T-cell (primary cell): ENCODE measurements at places on chromosomes 4 and X.

DNA sequence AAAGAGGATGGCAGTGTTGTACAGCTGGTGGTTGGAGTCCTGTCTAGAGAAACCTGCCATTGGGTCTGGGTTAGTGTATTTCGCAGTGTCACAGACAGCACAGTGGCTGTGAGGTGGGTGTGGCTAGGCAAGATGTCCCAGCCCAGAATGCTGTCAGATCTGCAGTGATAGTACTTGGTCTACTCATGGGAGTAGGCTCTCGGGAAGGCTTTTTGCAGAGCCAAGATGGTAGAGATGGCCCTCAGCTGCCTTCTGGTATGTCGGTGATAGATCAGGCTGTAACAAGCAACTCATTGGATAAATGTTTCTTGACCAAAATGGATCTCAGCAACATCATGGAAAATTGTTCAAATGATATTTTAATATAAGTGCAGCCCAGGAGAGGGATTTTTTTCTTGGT is 84.3 kb upstream of the WDR1 start:
- H3K27me3 ChIP-seq = no peaks in the 10 kb centered on the region
- no peak overlapping the region for H3K27ac ChIP-seq
- no peaks in the 10 kb centered on the region for H3K36me3 ChIP-seq
- no peaks in the 10 kb centered on the region for H3K4me1 ChIP-seq
- DNase-seq = no peak
- H3K4me3 ChIP-seq = no peak overlapping the region

DNA sequence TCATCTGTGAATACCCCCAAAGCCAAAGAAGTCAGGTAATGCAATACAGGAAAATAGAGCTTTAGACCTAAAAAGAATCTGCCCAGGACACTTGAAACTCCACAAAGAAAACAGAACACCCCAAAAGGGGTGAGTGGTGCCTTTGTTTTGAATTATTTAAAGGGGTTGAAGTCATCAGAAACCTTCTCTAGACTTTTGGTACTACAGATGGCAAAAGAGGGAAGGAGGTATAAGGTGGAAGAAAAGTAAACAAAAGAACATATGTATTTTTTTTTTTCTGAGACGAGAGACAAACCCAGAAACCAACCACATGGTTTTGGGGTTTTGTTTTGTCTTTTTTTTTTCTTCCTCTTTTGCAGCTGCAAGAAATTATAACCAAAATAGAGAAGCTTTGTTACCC is 1477.8 kb downstream of the C4orf33 start:
- no peak overlapping the region for H3K4me3 ChIP-seq
- H3K4me1 ChIP-seq = no peaks in the 10 kb centered on the region
- H3K36me3 ChIP-seq = no peaks in the 10 kb centered on the region

- H3K4me3 ChIP-seq = no peak within 1 kb of the TSS
- peaks cover 6% of the 10 kb centered on the region for H3K4me1 ChIP-seq
- no peak for DNase-seq
- H3K36me3 ChIP-seq = no peaks in the 10 kb centered on the region
These were observed at the start of gene GATA1 for GRCh38 chrX:48786341-48786800. Gene GATA1, plus strand, starts transcription at chrX:48786590. Its CDS starts 4,520 bp downstream, at chrX:48791110.

DNA sequence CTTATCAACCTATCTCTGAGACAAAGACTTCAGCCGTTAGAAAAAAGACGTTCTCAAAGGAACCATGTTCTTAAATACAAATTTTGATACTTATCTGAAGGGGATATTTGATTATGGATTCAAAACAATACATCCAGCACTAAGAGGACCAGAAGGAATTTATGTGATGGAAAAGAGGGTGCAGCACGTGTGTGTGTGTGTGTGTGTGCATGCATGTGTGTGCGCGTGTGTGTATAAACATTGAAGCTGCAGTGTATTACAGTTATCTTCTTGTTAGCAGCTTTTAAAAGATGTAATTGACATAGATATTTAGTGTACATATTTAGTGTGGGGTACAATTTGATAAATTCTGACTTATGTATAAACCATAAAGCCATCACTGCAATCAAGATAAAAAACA is 44.9 kb downstream of the ANK2 start:
- no peaks in the 10 kb centered on the region for H3K36me3 ChIP-seq
- no peak for DNase-seq
- H3K4me3 ChIP-seq = no peak overlapping the region
- no peaks in the 10 kb centered on the region for H3K27me3 ChIP-seq

DNA sequence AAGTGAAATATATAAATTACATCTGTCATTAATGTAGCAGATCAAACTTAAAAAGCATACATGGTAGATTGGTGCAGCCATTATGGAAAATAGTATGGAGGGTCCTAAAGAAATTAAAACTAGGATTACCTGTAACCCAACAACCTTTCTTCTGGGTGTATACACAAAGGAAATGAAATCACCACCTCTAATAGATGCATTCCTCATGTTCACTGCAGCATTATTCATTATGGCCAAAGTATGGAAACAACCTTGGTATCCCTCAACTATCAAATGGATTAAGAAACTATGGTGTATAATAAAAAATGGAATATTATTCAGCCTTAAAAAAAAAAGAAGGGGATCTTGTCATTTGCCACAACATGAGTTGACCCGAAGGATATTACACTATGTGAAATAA is 13.7 kb downstream of the WDFY3 start:
- H3K4me3 ChIP-seq = no peak overlapping the region
- H3K27ac ChIP-seq = no peak overlapping the region
- no peak for DNase-seq

DNA sequence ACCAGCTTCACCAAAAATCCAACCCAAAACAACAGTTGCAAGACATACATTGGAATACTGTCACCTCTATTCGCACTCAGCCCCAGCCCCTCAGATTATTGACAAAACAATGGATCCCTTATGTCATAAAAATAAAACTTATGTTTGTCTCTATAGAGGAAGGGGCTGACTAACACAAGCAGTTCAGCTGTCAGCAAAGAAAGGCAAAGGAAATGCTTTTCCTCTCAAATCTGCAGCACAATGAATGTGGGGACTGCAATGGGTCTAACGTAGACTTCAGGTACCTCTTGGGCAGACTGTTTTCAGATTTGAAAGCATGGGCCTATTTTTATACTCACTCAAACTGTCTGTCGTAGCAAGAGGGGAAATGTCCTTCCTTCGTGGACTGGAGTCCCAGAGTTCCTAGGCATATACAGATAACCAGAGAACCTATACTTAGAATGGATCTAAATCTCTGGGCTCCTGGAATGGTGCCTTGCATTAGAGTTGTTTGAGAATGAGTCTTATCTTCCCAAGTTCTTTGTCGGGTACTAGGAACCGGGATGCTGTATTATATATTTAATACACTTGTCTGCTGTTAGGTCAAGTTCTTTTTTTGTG is 307.7 kb upstream of the DDX53 start:
- H3K27ac ChIP-seq = no peak overlapping the region
- H3K4me3 ChIP-seq = no peak overlapping the region
- H3K4me1 ChIP-seq = no peaks in the 10 kb centered on the region
- DNase-seq = no peak

DNA sequence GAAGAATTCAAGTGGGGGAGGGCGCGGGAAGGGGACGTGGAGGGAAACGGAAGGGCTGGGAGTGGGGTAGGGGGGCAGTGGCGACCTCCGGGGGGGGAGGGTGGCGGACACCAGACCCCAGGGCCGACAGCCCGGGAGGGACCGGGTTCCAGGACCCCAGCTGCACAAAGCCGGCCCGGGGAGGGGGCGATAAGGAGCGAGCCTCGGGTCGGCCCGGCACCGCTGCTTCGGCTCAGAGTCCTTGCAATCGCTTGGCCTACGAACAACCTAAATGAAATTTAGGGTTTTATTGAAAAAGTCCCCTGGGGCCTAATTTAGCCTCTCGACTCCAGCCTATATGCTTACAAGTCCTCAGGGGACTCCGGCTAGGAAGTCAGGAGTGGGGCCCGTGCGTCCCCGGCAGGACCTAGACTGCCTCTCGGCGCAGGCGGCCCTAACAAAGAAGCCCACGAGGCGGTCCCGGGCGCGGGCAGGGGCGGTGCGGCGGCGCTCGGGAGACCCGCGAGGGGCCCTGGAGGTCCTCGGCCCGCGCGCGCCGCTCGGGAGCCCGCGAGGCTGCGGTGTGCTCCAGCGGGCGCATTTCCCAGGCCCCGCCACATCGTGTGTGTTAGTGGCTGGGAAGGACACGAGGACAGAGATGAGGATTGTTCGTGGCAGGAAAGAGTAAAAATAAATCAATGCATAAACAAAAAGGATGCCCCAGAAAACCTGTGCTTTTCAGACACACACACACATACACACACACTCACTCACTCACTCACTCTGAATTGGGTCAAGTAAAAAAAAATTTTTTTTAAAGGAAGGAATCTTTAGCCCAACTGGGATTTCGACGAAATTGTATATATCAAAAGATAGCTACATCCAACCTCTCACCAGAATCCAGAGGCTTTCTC is 70.0 kb downstream of the MGST2 start:
- no peaks in the 10 kb centered on the region for H3K27me3 ChIP-seq
- H3K4me3 ChIP-seq = peak overlapping the region; percentile 73
- DNase-seq = no peak
- no peaks in the 10 kb centered on the region for H3K36me3 ChIP-seq

DNA sequence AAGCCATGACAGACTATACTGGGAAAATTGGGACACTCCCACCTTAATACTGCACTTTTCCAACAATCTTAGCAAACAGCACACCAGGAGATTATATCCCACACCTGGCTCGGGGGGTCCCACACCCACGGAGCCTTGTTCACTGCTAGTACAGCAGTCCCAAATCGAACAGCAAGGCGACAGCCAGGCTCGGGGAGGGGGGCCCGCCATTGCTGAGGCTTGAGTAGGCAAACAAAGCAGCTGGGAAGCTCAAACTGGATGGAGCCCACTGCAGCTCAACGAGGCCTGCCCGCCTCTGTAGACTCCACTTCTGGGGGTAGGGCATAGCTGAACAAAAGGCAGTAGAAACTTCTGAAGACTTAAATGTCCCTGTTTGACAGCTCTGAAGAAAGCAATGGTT is 118.3 kb downstream of the MAGEB5 start:
- H3K4me1 ChIP-seq = no peaks in the 10 kb centered on the region
- no peak for DNase-seq
- H3K36me3 ChIP-seq = no peaks in the 10 kb centered on the region

DNA sequence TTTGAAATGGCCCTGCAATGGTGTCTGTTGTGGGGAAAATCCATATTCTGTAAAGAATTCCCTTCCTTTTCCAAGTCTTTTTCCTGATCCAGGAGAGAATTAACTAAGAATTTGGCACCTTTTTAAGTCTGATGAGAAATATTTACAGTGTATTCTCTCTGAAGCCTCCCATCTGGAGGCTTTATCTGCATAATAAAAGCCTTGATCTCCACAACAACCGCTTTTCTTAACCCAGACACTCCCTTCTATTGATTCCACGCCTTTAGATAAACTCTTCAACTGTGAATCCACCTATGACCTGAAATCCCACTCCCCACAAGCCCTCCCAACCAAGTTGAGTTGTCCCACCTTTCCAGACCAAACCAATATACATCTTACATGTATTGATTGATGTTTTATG is 43.1 kb upstream of the TMPRSS11E start:
- no peaks in the 10 kb centered on the region for H3K27me3 ChIP-seq
- no peak for DNase-seq
- no peak overlapping the region for H3K4me3 ChIP-seq
- H3K36me3 ChIP-seq = no peaks in the 10 kb centered on the region
- no peak overlapping the region for H3K27ac ChIP-seq
- no peaks in the 10 kb centered on the region for H3K4me1 ChIP-seq

- H3K4me3 ChIP-seq = no peak overlapping the region
- H3K4me1 ChIP-seq = peaks cover 10% of the 10 kb centered on the region
- DNase-seq = no peak
- H3K27me3 ChIP-seq = no peaks in the 10 kb centered on the region
- peak overlapping the region; percentile 34 for H3K27ac ChIP-seq
These were observed 14.8 kb downstream of the INTS6L start for GRCh38 chrX:135535077-135535940.
